ENCODE measurements at places on chromosomes 1 and 21.
A peak's percentile ranks its signal among the peaks of the same experiment; 100 is the strongest.

- DNase-seq: peak; percentile 40
Measured at GRCh38 chr1:22639286-22639685, 2.9 kb downstream of the C1QA start.

- no peak for DNase-seq
Measured at GRCh38 chr1:167429612-167430011, 88.7 kb downstream of the CD247 start.

DNA sequence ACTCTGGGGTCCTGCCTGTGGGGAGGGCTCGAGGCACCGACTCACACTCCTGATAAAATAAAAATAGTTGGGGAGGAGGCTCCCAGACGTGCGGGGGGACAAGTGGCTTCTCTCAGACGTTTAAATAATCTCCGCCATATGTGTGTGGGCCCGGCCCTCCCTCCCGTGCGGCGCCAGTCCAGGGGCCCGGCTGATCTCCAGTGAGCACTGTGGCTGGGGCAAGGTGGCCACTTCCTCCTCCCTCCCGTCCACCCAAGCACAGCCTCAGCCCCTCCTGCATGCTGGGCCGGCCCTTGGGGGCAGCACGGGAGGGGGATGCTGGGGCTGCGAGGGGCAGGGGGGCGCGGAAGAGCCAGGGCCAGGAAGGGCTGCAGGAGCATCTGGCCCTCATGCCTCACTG is 4.0 kb upstream of the PLCH2 start:
- no peak for DNase-seq

- DNase-seq: no peak
Measured at GRCh38 chr1:106780066-106780465, 276.4 kb upstream of the PRMT6 start.

DNA sequence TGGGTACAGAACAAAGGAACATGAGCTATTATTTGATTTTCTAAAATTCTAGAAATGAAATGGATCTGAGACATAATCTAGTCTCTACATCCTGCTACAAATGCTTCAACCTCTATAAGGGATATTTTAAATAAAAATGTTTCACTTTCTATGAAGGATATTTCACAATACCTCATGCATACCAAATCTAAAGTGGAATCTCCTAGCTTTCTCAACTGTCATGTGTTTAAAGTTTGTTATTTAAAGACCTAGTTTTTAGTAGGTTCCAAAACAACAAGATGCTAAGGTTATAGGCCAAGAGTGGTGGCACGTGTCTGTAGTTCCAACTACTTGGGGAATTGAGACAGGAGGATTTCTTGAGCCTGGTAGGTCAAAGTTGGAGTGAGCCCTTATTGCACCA is 47.6 kb downstream of the KDM5B start:
- DNase-seq: no peak

- DNase-seq: no peak
Measured at GRCh38 chr1:71157151-71157550, 76.3 kb upstream of the ZRANB2 start.

DNA sequence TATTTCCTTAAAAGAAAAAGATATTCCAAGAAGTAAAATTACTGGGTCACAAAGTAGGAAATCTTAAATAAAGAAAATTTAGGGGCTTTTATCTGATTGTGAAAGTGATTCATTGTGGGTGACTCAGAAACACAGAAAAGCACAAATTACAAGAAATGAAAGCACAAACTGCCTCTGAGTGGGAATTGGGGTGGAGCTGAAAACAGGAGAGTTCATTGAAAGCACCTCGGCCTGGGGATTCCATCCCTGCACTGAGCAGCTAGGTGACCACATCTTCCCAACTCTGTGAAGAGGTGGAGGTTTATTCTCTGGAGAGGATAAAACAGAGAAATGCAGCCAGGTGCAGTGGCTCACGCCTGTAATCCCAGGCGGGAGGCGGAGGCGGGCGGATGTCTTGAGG is 7.4 kb downstream of the GJA4 start:
- no peak for DNase-seq

All from KBM-7 (cell line).